ENCODE measurements at places on chromosomes 13 and 19.

DNA sequence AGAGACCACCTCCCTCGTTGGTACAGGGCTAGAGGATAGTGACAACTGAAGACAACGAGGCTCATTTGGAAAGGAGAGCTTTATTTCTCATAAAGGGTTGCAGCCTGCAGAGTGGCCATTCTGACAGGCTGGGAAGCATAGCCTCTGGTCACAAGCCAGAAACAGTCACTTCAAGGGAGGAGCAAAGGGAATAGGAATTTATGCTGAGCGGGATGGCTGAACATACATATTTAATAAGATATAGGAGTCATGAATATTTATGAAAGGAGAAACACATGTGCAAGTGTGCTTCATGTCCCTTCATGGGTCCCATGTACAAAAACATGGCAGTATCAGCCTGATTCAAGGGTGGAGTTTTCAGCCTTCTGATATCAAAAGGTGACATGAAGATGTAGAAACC is 27.1 kb upstream of the URI1 start:
- no peak for DNase-seq

DNA sequence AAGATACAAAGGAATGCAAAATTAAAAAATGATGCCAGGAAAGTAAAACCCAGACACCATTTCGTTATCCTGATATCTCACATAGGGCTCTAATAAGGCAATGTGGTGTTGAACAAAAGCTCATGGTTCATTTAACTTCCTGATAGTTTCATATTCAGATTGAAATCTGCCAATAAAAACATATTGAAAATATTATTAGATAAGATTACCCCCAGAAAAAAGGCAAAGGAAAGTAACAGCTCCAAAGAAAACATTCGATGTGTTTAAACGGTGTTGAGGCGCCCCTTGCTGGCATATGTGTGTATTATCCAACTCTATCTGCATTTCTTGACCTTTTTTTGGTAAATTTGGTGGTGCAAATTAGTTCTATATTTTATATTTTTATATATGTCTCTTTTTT is 75.9 kb downstream of the ESD start:
- DNase-seq, result peak; percentile 73

DNA sequence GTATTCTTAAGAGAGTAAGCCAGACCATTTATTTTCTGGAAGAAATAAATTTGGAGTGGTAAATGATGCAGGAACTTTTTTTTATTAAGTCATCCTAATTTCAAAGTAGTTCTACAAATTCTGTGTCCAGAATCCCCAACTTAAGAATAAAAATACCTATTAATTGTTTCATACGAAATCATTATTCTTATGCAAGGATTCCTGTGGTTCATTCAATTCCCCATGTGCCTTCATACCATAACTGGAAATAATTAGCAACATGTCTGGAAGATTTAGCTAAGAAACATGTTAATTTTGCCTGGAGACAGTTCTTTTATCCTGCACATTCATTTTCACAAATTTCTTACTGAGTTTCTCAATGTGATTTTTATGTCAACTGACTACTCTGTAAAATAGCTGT is 408.6 kb downstream of the PCDH9 start:
- DNase-seq, result no peak

DNA sequence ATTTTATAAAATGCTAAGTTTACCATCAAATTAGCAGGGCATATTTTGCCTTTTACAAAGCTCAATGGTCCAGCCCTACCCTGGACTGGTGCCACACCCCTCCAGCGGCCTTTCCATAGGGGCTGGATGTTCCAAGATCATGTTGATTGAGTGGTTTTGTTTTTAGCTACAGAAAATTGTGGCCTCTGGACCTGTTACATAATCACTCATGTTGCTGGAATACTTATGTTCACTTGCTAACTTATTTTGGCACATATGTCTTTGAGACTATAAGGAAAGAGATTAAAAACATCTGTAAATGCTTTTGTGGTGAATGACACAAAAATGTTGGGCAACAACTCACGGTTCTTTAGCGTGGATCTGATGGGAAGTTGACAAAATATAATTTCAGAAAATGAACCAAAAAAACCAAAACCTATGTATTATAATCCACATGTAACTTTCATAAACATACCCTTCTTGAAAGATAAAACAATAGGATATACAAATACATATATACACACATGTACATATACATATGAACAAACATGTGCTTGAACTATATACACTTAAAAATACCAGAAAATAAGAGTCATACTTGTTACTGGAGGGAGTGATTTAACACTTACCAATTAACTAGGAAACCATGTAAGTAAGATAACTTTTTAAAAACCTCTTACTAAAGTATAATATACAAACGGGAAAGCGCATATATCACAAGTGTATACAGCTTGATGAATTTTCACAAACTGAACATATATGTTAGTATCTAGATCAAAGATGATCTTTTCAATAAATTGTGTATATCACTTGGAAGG is 46.6 kb upstream of the SLC15A1 start:
- DNase-seq, result peak; percentile 81

- peak; percentile 67 for DNase-seq
Observed at GRCh38 chr19:13920940-13921747, 15.1 kb downstream of the CC2D1A start.

- DNase-seq, result no peak
Observed at GRCh38 chr13:99866781-99867180, 104.8 kb downstream of the ZIC5 start.

DNA sequence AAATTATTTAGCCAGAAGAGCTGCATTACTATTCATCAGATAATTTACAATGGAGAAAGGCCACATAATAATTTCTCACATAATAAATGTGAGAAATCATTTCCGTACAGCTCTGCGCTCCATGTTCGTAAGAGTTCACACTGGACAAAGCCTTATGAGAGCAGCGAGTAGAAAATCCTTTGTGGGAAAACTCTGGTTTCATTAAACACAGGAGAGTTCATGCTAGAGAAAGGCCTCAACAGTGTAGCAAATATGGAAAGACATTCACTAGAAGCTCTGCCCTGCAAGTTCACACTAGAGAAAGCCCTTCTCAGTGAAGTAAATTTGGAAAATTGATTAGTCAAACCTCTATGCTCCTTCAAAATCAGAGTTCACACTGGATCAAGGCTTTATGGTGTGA is 8.4 kb downstream of the ZNF776 start:
- no peak for DNase-seq

DNA sequence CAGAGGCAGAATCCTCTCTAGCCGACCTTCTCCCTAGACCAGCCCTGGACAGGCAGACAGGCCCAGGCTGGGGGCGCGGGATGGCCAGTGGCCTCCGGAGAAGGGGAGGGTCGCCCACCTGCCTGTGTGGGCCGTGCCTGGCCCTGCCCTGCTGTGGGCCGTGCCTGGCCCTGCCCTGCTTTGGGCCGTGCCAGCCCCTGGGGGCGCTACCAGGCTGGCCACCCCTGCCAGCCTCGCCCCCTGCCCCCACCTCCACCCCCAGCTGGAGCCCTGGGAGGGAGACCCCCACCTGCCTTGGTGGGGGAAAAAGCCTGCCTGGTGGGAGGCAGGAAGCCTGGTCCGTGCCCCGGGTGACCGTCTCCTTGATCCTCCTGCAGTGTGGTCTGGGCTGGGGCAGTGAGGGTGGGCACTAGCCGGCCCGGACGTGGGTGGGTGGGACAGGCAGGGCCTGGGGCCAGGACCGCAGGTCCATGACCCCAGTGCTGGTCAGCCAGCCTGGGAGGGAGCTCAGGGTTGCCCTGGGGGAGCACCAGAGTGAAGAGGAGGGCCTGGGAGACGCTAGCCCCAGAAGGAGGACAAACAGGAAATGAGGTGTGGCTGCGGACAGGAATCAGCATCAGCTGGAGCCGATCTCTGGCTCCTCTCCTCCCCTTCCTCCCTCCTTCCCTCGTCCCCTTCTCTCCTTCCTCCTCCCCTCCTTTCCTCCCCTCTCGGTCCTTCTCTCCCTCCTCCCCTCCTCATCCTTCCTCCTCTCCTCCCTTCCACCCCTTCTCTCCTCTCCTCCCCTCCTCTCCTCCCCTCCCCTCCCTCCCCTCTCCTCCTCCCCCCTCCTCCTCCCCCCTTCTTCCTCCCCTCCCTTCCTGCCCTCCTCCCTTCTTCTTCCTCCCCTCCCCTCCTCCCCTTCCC is 5.1 kb upstream of the MKNK2 start:
- DNase-seq, result peak; percentile 74

DNA sequence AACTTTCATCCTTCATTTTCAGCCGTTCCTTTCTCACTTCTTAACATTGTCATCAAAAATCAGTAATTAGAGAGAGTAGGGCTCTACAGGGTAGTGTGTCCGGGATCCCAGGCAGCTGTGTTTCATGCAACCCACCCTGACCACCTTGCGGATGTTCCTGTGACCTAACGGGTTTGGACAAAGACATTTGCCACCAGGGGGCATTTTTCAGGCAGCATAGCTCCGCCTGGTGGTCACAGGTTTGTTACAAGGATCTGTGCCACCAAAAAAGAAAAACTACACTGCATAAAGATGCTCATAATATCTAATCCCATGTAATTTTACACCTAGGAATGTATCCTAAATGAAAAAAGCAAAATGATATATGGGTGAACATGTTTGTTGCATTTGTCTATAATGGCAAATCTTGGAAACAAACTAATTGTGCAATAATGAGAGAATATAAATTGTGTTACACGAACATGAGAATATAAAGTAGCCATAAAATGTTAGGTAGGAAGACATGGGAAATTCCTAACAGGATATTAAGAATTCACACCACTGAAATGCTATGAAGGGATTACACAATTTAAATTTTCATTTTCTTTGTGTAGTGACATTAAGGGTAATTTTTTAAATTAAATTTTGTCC is 123.0 kb downstream of the SLC7A1 start:
- peak; percentile 80 for DNase-seq

DNA sequence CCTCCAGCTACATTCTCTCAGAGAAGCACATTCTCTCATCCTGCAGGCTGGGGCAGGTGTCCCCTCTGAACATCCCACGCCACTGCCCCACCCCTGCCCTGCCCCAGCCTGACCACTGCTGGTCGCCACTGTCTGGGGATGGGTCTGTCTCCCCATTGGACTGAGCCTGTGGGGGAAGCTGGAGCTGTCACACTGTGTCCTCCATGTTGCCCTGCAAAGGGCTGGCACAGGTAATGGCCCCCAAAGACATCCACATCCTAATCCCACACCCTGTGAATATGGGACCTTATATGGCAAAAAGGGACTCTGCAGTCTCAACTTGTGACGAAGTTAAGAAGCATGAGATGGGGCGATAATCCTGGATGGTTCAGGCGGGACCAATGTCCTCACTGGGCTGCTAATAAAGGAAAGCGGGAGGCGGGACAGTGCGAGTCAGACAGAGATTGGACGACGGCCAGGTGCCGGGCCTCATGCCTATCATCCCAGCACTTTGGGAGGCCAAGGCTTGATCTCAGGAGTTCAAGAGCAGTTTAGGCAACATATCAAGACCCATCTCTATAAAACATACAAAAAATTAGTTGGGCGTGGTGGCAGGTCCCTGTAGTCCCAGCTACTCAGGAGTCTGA is 9.1 kb downstream of the AP2S1 start:
- DNase-seq, result peak; percentile 48

DNA sequence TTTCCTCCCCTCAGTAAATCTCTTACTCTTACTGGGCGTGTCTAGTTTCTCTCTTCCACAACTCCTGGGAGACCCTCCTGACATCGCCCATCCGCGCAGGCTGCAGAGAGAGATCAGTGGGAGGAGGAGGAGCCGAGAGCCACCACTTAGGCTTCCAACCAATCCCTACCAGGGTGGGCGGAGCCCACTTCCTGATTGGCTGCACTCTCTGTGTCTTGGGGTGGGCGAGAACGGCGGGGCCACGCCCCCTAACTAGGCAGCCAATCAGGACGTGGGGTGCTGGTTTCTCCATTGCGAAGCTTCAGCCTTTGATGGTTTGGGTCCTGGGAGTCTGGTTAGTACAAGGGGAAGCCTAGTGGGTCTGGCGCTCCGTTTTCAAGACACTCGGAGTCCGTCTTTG is at the start of gene PMIS2:
Gene PMIS2 (plus strand): TSS at position 326 of the 400 bp plus-strand sequence. CDS start 87 bp downstream, outside the sequence.
- DNase-seq, result peak; percentile 9

- DNase-seq, result peak; percentile 31
Observed at GRCh38 chr13:43348397-43348796, 325.0 kb downstream of the DNAJC15 start.

DNA sequence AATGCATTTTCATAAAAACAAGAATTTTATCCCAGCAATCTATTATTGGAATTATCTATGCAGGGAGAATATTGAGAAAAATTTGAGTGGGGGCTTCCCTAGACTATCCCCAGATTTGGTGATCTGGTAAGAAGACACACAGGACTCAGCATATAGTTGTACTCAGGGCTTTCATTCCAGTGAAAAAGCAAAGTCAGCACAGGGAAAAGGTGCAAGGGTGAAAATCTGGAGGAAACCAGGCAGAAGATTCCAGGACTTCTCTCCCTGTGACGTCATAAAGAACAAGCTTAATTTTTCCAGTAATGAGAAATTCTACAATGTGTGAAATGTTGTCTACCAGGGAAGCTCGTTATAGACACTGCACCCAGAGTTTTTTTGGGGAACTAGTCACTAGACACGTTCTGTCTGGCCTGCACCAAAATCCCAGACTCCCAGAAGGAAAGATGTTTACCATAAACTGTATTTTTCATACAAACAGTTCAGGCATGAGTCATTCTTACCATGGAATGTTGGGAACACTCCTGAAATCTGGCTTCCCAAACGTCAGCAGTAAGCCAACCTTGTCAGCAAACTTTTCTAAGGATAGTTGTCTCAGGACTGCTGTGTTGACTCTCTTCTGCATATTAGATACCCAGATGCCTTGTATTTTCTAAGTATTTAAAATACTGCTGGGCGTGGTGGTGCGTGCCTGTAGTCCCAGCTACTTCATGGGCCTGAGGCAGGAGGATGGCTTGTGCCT is 107.4 kb downstream of the DNAJC3 start:
- peak; percentile 62 for DNase-seq

- peak; percentile 55 for DNase-seq
Observed at GRCh38 chr13:32804673-32805230, 211.5 kb upstream of the KL start.

GRCh38 chr19:51810223-51810622 is 15.3 kb downstream of the FPR3 start:
- peak; percentile 32 for DNase-seq

DNA sequence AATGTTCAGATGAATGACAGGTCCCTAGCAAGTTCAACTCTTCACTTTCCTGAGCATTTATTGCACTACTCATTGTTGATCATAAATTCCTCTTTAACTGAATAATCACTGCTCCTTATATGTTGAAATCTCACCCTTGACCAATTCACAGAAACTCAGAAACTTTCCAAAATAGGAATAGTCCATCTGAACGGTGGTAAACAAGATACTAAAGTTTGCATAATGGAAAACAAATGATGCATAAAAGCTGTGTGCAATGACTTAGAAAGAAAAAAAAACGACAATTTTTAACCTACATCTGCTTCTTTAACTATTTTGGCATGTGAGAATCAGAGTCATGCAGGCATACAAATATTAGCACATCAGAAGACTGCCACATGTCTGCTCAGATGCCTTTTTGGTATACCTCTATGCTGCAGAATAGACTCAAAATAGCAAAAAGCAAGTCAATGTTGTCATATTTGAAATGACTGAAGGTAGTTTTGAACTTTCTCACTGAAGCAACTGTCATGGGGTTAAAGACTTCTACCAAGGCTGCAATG is 34.8 kb downstream of the SLC10A2 start:
- no peak for DNase-seq

GRCh38 chr19:20999731-21000352 is 20.6 kb upstream of the ZNF430 start:
- DNase-seq, result peak; percentile 96

GRCh38 chr13:43878892-43879754 is at the start of gene CCDC122:
CCDC122 (minus strand) TSS chr13:43879740; CDS start chr13:43869376, 10,364 bp downstream.
- peak; percentile 90 for DNase-seq

- DNase-seq, result no peak
Observed at GRCh38 chr19:10855879-10856522, 7.8 kb downstream of the C19orf38 start.

All from choroid plexus epithelial cell (primary cell).